ENCODE measurements at places on chromosomes 6 and 20.
A peak's percentile ranks its signal among the peaks of the same experiment; 100 is the strongest.

DNA sequence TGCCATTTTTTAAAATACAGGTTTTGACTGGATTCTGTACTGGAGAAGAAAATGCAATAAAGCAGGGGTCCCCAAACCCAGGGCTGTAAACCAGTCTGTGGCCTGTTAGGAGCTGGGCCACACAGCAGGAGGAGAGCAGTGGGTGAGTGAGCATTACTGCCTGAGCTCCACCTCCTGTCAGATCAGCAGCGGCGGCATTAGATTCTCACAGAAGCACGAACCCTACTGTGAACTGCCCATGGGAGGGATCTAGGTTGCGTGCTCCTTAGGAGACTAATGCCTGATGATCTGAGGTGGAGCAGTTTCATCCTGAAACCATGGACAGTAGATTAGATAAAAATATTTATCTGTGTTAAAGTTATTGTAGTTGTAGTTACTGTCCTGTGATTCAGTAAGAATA, 21.1 kb upstream of the FBXO9 start:
- DNase-seq = no peak

DNA sequence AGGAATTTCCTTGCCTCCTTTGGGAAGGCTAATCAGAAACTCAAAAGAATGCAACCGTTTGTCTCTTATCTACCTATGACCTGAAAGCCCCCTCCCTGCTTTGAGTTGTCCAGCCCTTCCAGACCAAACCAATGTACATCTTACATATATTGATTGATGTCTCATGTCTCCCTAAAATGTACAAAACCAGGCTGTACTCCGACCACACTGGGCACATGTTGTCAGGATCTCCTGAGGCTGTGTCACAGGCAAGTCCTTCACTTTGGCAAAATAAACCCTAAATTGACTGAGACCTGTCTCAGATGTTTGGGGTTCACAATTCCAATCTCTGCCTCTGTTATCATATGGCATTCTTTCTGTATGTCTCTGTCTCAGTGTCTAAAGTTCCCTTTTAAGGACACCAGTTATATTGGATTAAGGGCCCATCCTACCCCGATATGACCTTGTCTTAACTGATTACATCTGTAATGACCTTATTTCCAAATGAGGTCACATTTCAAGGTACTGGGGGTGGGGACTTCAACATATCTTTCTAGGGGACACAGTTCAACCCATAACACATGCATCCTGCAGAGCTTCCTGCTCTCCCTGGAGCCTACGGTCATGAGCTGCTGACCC, 513.5 kb upstream of the JARID2 start:
- DNase-seq = no peak

DNA sequence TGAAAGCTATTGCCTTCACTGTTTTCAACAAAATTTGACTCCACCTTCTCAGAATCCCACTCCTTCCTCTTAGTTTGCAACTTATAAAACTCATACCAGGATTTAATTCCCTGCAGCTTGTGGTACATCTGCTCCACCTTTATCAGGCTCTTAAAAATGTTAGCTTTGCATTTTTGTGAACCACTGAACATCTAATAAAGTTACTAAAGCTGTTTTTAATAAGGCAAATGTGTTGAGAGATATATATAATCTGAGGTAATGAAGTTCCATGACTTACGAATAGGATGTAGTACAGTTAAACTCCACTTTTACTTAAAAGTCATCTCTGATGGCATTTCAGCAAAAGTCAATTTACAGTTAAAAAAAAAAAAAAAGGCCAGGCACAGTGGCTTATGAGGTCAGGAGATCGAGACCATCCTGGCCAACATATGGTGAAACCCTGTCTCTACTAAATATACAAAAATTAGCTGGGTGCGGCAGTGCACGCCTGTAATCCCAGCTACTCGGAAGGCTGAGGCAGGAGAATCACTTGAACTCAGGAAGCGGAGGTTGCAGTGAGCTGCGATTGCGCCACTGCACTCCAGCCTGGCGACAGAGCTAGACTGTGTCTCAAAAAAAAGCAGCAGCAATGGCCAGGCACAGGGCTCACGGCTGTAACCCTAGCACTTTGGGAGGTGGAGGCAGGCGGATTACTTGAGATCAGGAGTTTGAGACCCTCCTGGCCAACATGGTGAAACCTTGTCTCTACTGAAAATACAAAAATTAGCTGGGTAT, 106.2 kb downstream of the KIF13A start:
- no peak for DNase-seq

- no peak for DNase-seq
Measured at GRCh38 chr20:58719971-58720371, 27.4 kb downstream of the NPEPL1 start.

DNA sequence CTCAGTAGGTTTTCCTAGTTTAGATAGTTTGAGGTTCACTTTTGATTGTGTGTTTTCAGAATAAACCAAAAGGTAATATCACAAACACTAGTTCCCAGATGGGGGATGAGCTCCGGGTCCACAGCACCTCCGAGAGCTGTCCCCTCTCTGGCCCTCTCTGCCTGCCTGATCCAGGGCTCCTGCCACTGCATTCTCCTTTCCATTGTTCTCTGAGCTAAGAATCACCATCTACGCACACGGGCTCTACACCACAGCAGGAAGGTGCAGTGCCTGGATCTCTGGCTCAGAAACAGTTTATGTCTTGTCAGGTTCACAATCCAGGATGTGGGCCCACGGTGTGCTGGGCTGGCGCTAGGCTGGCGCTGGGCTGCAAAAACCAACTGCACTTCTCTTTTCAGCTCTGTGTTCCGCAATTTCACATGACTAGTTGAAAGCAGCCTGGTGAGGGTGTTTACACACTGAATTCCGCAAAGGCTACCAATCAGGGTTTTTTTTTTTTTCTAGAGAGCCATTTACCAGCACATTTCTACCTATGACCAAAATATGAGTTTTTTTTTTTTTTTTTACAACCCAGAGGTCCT, 167.5 kb downstream of the SOD2 start:
- DNase-seq = no peak

GRCh38 chr6:109690373-109690736, 647 bp downstream of the AK9 start:
- peak; percentile 4 for DNase-seq

GRCh38 chr20:25038103-25038410, 19.9 kb downstream of the ACSS1 start:
- no peak for DNase-seq
